ENCODE measurements at places on chromosomes 11 and 22.

GRCh38 chr11:32940865-32941264 lies 48.3 kb downstream of the QSER1 start:
- no peak for DNase-seq

DNA sequence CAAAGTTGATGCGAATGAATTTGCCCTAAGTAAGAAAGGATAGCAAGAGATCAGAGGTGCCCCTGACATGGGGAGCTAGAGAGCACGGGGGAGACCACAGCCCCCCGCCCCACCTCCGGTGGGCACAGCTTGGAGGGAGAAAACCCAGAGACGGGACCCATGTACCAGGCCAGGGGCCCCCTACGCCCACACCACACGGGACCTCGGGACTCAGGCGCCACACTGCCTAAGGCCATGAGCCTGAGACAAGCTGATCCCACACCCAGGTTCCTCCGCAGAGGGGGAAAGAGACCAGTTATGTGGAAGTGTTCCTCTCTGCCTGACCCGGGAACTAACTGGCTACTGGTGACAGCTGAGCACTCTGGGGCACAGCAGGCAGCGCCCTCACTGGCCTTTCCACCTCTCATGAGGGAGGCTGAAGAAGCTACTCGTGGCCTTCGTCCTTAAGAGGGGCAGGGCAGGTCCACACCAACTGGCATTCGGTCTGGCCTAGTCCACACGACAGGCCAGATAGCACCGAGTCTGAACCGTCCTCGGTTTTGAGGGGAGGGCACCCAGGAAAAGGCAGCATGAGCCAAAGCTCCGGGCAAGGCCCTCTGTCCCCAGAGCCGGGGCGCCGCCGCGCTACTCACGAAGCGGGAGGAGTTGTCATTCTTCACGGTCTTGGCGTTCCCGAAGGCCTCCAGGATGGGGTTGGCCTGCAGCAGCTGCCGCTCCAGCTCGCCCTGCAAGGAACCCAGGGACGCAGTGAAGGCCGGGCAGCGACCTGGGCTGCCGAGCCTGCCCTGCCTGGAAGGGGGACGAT lies 65.8 kb downstream of the MYH9 start:
- no peak for DNase-seq

DNA sequence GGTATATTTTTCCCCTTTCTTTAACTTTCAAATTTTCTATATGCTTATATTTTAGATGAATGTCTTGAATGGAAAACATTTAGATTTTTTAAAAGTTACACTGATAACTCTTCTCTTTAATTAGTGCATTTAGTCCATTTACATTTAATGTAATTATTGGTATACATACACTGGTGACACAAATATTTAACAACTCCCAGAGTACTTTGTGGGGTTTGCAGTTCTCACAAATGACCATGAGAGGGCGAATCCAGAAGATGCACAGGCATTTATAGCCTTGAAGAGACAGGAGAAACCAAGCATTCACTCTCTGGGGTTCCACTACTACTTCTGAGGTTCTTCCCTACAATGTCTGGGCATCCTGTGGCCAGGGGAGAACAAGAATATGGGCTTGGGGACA lies 125.1 kb downstream of the TIMP3 start:
- DNase-seq, result no peak

DNA sequence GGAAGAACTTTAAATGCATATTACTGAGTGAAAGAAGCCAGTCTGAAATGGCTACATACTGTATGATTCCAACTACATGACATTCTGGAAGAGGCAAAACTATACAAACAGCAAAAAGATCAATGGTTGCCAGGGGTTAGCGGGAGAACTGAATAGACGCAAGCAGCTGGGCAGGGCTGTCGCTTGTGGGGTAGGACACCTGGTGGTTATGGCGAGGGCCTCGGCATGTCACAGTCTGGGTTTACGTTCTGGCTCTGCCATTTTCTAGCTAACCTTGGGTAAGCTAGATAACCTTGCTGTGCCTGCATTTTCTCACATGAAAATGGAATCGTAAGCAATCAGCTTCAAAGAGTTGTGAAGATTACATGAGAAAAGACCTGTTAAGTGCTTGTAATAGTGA lies 55.2 kb upstream of the SYT13 start:
- no peak for DNase-seq

DNA sequence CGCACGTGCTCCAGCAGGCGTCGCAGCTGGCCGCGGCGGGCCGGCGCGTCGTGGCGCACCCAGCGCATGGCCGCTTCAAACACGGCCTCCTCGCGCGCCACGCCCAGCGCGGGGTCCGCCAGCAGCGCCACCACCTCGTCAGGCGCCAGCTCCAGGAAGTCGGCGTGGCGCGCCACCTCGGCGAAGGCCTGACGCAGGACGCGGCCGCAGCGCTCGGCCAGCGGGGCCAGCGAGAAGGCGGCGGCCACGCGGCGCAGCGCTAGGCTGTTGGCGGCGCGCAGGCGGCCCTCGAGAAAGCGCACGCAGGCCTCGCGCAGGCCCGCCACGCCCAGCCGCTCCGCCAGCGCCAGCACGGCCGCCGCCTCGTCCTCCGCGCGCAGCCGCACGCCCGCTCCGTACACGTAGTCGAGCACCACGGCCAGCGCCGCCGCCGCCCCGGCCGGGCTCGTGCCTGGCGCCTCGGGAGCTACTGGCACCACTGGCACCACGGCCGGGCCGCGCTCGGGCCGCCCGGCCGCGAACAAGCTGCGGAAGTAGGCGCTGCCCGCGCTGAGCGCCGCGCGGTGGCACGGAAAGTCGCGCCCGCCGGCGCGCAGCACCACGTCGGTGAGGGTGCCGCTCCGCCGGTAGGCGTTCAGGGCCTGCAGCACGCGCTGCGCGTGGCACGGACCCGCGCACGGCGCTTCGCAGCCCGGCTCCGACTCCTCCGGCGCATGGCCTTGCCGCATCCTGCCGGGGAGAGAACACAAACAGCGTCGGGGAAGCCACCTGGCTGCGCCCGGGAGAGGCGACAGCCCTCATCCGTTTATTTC lies 2.9 kb downstream of the KLHL35 start:
- DNase-seq, result no peak

DNA sequence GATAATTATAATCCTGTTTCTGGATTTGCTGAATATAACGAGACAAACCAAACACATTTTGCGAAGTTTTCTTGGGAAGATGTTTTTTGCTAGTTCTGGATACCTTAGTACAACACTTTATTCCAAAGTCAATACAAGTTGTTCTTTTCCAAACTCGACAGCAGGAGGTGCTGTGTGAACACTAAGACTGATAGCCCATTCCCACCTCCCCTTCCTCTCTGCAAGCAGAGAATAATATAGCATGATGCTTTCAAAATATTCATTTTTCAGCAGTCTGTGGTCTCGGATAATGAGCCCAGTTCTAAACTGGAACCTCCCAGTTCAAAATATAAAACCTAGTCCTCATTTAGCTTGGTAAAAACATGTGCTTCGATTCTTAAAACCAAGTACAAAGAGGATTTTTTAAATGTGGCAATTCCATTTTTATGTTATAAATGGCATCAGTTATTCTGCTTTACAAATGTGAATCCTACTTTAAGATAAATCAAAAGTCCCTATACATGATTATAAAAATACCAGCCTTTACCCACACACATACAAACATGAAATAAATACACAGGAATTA lies 129.1 kb downstream of the DCDC1 start:
- DNase-seq, result no peak
